SK-N-DZ (cell line): ENCODE measurements at places on chromosomes 4 and X.

DNA sequence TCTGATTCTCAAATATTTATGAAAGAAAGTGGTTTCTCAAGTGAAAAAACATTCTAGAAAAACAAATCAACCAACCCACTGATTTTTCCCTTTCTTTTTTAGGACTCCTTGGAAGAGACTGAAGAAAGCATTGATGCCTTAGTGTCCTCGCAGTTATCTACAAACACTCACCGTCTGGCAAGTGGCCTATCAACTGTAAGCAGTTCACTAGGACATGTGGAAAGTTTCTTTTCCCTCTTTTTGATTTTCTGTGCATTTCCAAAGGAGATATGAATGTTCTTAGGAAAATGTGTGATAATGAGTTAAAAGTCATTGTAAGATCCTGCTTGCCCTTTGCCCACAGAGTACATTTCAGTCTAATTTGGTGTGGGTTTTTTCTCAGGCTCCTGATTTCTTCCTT, 95.9 kb downstream of the SYTL5 start:
- no peak for DNase-seq

- no peak for DNase-seq
These were observed 19.7 kb downstream of the KIT start for GRCh38 chr4:54677416-54677815.

- no peak for DNase-seq
These were observed 91.6 kb upstream of the CXorf51A start for GRCh38 chrX:146906166-146906565.

- no peak for DNase-seq
These were observed 133.1 kb downstream of the ARAP2 start for GRCh38 chr4:36111172-36111571.

GRCh38 chrX:105189093-105189492, 31.4 kb downstream of the TEX13A start:
- DNase-seq: no peak

- no peak for DNase-seq
These were observed 16.7 kb downstream of the HADH start for GRCh38 chr4:108006361-108006760.
